Glomerular endothelial cell (primary cell): ENCODE measurements at places on chromosomes 5 and 9.

- no peak for DNase-seq
Measured at GRCh38 chr9:117095081-117095480, 319.8 kb downstream of the ASTN2 start.

GRCh38 chr5:8247049-8247899 lies 378.3 kb downstream of the MTRR start:
- DNase-seq = no peak

DNA sequence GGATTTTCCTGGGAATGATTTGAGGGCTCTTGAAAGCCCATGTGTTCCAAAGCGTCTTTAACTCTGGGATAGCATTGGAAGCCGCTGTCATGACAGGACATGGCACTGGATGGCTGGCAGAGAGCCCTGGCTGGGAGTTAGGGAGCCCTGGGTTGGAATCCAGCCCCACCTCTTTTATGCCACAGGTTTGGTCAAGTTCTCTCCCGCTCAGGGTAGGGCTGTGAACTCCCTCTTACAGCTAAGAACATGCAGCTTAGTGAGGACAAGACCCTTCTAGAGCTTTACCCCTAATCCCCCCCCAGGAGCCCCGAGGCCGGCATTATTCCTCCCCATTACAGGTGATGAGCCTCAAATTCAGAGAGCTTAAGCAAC lies 37.2 kb downstream of the OLFML2A start:
- DNase-seq = no peak

DNA sequence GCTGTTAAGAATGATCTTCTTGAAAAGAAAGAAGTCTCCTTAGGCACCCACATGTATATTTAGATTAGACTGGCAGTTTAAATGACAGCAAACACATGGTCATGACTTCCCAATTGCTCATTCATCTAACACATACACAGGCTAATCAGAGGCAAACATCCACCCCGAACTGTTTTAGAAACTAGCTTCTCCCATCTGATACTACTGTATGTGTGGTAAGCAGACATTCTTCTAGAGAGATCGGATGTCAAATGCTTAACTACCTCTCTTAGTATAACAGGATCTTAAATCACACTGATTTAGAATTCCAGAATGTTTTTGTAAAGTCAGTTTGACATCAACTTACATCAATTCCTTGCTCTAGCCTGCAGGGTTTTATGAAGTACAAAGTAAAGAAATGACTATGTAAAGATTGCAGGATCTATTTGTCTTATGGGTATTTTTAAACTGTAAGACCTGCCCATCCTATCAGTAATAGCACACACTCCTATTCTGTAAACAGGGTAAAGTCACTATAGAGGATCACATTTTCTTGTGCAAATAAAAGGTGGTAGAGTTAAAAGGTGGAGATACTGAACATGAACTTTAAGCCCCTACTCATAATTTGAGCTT lies 239.7 kb downstream of the MLLT3 start:
- DNase-seq = no peak

DNA sequence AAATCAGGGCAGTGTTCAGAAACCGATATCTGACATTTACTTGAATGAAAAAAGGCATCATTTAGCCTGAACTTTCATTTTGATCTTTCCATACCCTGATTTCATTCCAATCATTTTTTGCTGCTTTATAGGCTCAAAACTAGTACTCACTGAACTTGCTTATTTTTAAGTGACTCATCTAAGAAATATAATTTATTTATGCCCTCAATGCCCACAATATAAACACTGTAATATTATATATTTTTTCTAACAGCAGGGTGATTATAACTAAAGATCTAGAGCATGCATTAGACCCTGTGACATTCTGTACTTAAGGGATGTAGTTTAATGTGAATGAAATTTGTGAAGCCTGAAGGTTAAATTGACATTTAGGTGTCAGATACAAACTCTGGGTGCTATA lies 446.1 kb upstream of the CDH10 start:
- DNase-seq = no peak

GRCh38 chr5:127612441-127613141 lies 36.3 kb upstream of the CTXN3 start:
- DNase-seq = no peak

- no peak for DNase-seq
Measured at GRCh38 chr5:74919487-74919886, 53.3 kb upstream of the FAM169A start.

DNA sequence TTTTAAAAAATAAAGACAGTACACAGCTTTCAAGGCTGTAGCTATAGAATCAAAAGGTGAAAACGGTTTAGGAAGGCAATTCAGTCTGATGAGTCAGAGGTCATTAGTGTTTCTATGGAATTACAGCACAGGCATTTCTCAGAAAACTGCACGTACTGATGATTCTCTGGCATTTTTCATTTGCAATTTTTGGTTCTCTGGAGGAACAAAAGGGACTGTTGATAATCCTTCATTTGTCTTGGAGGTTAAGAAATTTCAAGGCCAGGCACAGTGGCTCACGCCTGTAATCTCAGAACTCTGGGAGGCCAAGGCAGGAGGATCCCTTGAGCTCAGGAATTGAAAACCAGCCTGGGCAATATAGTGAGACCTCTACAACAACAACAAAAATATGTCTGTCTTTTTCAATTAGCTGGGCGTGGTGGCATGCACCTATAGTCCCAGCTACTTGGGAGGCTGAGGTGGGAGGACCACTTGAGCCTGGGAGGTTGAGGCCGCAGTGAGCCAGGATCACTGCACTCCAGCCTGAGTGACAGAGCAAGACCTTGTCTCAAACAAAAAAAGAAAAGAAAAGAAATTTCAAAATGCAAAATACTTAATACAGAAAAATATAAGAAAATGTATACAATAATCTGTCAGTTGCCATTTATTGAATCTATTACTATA lies 27.3 kb downstream of the NR6A1 start:
- no peak for DNase-seq

DNA sequence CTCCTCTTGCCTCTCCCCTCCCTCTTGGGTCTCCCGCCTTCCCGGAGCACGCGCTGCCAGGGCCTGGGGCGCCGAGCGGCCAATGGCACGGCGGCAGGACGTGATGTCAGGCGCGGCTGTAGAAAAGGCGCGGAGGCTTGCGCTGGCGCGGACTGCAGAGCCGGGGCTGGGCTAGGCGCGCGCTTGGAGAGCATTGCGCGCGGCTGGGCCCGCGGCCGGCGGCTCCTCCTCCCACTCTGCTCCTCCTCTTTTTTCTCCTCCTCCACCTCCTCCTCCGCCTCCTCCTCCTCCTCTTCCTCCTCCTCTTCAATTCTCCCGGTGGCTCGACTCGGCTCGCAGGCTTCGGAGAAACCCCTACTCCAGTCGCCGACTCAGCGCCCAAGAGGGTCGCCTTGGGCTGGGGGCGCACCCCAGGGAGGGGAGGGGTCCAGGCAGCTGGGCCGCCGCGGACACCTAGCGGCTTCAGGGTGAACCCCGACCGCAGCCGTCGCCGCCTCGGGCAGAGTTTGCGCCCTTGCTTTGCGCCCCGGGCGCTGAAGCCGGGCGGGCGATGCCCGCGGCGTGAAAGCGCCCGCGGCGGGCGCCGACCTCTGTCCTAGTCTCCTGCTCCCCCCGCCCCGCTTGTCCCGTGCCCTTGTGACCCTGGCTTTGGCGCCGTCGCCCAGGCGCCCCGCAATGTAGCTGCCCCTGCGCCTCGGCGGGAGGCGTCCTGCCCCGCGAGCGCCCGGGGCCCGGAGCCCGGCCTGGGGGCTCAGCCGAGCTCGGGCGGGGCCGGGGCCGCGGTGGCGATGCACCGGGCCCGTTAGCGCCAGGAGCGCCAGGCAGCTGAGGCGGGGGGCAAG lies at the start of gene LHX2:
LHX2 (plus strand) TSS at position 309 of the 842 bp plus-strand sequence. CDS start 581 bp downstream, outside the sequence.
- no peak for DNase-seq

- no peak for DNase-seq
Measured at GRCh38 chr5:118354797-118355196, 633.5 kb downstream of the DTWD2 start.

- DNase-seq = no peak
Measured at GRCh38 chr5:57836331-57836730, 353.7 kb upstream of the ACTBL2 start.

DNA sequence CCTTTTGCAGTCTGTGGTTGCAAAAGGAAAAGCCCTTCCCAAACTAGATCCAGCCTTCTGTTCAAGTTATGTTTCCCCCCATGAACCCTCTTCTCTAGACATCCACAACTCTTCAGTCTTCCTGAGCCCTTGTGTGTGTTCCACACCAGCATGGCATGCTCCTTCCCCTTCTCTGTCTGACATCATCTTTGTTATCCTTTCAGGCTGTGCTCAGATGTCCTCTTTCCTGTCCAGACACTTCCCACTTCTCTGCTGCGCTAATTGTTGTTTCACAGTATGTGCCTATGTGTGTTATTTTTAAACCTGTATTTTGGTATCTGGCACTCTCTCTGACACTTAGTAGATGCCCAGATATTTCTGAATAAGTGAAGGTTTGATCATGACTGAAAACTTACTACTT lies 38.2 kb downstream of the FOCAD start:
- no peak for DNase-seq

GRCh38 chr9:135033487-135033886 lies 54.0 kb upstream of the OLFM1 start:
- no peak for DNase-seq

- no peak for DNase-seq
Measured at GRCh38 chr9:131738293-131739132, 1.4 kb downstream of the RAPGEF1 start.

DNA sequence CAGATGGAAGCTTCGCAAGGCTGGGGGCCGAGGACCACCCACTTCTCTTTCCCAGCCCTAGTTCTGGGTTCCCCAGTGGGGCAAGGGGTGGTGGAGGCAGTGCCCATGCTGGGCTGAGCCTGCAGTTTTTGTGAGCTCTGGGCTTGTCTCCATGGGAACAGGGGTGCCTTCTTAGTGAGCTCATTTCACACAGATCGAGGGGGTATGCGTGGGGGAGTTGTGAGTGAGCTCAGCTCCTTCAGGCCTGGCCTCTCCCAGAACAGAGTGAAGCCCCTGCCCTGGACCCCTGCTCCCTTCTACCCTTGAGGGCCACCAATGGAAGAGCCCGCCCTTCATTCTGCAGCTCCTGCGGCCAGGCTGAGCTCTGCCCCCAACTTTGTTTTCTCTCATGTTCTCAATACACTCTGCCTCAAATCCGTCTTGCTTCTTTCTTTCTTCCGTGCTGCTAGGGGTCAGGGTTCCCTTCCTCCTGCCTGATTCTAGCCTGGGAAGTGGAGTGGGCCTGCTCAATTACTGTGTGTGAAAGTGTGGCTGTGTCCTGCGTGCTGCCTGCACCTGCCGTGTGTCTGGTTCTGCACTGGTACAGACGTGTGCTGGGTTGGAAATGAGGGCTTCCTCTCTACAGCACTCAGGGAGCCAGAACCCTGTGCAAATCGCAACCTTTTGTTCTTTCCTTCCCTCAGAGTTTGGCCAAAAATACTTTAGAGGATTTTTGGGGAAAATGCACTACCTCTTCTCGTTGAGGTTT lies 9.0 kb upstream of the MYOZ3 start:
- no peak for DNase-seq

- no peak for DNase-seq
Measured at GRCh38 chr5:37495210-37495609, 116.1 kb downstream of the WDR70 start.

DNA sequence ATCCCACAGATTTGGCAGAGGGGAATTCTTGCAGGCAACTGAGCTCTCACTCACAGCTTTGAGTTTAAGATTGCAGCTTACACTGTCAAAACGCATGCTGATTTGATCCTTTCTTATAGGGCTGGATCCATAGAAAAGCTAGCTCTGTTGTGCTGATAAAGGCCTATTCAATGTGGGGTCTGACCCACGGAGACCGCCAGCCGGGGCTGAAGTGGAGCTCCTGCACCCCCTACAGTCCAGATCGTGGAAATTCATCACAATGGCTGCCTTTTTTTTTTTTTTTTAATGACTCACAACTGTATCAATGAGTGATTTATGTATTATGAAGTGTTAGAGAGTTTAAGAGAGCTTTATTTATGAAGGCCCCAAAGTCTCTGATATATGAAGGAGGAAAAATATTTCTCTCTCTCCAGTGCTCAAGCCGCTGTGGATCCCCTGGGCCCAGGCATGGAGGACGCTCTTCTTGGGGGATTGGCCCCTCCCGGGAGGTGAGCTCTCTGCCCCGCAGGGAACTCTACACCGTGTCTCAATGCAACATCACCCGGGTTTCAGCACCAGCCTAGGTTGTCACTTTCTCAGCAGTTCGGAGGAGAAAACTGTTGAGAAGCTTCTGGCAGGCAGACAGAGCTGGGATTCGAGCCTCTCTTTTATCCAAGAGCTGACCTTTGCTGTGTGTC lies 700.2 kb downstream of the IRX1 start:
- no peak for DNase-seq

DNA sequence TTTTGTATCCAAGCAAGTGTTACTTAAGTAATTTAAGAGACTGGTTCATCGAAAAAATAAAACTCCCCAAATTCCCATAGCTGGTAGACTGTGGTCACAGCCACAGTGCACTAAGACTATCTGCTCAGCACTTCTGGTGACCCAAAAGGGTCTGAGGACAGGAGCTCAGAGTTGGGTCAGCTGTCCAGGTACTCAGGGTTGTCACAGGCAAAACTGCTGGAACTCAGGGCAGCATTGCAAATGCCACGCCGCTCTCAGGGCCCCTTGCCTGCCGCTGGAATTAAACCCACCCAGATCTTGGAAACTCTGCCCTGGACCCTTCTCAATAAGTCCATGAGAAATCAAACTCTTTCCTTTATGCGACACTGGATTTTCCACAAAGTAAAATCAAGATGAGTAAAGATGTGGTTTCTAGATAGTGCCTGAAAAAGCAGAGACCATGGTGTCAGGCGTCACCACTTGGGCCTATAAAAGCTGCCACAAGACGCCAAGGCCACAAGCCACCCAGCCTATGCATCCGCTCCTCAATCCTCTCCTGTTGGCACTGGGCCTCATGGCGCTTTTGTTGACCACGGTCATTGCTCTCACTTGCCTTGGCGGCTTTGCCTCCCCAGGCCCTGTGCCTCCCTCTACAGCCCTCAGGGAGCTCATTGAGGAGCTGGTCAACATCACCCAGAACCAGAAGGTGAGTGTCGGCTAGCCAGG lies at the start of gene IL13:
IL13 (plus strand) TSS at position 498 of the 705 bp plus-strand sequence; CDS start at position 512, 14 bp downstream.
- DNase-seq = no peak

DNA sequence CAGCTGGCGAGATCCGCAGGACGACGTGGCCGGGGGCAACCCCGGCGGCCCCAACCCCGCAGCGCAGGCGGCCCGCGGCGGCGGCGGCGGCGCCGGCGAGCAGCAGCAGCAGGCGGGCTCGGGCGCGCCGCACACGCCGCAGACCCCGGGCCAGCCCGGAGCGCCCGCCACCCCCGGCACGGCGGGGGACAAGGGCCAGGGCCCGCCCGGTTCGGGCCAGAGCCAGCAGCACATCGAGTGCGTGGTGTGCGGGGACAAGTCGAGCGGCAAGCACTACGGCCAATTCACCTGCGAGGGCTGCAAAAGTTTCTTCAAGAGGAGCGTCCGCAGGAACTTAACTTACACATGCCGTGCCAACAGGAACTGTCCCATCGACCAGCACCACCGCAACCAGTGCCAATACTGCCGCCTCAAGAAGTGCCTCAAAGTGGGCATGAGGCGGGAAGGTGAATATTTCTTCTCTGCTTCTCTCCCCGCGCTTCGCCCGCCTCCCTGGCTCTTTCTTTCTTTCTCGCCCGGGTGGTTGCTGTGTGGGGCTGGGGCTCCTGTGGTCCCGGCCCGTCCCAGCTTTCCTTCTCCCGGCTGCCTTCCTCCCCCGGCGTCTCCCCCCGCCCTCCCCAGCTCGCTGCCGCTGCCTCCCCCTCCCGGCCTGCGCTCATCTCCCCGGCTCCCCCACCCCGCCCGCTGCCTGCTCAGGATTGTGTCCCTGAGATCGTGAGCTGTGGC lies 2.2 kb downstream of the NR2F1 start:
- no peak for DNase-seq

GRCh38 chr9:94909250-94909894 lies 182.9 kb downstream of the AOPEP start:
- DNase-seq = no peak

GRCh38 chr9:34719021-34719768 lies 9.3 kb upstream of the CCL21 start:
- DNase-seq = no peak
